ENCODE measurements at places on chromosomes 6 and 20.

DNA sequence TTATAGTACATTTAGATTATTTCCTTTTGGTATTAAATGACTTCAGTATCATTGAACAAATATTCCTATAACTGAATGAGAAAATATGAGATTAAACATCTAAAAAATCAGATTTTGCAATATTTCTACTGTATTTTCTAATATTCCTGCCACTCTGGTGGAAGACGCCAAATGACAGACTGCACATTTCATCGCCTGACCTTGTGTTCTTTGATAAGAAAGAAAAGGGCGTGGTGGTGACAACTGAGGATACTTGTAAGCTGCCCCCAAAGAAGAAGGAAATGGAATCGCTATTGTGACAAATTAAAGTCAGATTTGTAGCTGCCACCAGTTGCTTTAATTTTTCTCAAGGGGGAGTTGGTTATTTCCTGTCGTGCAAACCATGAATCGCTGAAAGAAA lies 131.3 kb downstream of the MTFR2 start:
- no peak overlapping the region for H3K4me3 ChIP-seq
- peaks cover 5% of the 10 kb centered on the region for H3K27me3 ChIP-seq
- no peaks in the 10 kb centered on the region for H3K36me3 ChIP-seq
- no peak overlapping the region for H3K27ac ChIP-seq
- no peaks in the 10 kb centered on the region for H3K4me1 ChIP-seq

GRCh38 chr20:6173481-6173880 lies 50.7 kb upstream of the FERMT1 start:
- no peak overlapping the region for H3K27ac ChIP-seq
- no peak for DNase-seq
- no peaks in the 10 kb centered on the region for H3K27me3 ChIP-seq
- no peaks in the 10 kb centered on the region for H3K4me1 ChIP-seq
- H3K4me3 ChIP-seq: no peak overlapping the region

GRCh38 chr6:42889815-42890214 lies 10.4 kb downstream of the RPL7L1 start:
- DNase-seq: no peak
- peaks cover 28% of the 10 kb centered on the region for H3K36me3 ChIP-seq
- H3K4me1 ChIP-seq: peaks cover 34% of the 10 kb centered on the region
- peak overlapping the region; percentile 98 for H3K27ac ChIP-seq
- H3K4me3 ChIP-seq: peak overlapping the region; percentile 91

- H3K36me3 ChIP-seq: no peaks in the 10 kb centered on the region
- no peaks in the 10 kb centered on the region for H3K27me3 ChIP-seq
- no peak overlapping the region for H3K27ac ChIP-seq
- H3K4me3 ChIP-seq: no peak overlapping the region
These were observed 78.2 kb downstream of the C6orf118 start for GRCh38 chr6:165231177-165231576.

DNA sequence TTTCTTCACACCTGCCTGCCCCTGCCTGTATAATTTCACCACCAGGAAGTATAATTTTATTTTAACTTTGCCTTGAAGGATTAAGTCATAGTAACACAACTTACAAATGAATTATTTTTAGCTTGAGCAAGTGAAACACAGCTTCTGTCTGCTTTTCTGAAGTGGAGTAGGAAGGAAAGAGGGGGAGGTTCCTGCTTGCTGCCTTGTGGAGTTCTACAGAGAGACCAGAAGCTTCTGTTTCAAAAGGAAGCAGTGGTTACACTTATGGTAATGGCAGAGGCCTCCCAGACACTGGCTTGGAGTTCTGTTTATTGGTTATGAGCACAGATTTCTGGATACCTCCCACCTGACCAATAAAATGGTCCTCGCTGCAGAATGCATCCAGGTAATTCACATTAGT lies 159.6 kb downstream of the TMEM200A start:
- peaks cover 6% of the 10 kb centered on the region for H3K36me3 ChIP-seq
- peaks cover 24% of the 10 kb centered on the region for H3K4me1 ChIP-seq
- peak overlapping the region; percentile 65 for H3K27ac ChIP-seq

DNA sequence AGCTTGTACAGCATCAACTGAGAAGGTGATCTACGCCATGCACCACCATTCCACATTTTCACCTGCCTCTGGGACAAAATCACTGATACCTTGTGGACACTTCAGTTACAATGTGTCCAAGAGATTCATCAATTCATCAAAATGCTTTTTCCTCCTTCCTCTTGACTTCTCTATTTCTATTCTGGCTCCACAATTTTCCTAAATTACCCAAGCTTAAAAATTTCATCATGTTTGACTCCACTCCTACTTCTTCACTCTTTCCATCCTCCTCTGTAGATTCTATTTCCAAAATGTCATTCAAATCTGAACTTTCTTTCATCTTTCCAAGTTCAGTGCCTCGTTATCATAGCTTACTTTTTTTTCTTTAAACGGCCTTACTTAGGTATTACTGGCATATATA lies 172.2 kb downstream of the BTBD9 start:
- no peak overlapping the region for H3K27ac ChIP-seq
- H3K36me3 ChIP-seq: peaks cover 13% of the 10 kb centered on the region
- no peak overlapping the region for H3K4me3 ChIP-seq
- H3K4me1 ChIP-seq: no peaks in the 10 kb centered on the region
- no peak for DNase-seq

DNA sequence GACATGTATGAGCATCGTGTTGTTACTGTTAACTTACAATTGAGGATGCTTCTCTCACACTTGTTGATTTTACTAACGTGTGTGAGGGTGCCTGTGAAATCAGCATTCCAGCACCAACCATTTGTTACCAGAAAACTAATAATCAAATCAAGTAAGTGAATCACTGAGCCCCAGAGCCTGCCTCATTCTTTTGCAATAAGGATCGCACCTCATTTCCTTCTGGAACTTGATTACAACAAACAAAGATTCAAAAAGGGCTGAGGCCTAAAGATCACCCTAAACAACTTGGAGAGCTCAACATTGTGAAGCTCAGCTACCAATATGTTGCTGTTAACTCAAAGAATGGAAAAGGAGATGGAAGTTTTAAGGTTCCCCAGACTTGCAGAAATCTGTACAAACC lies 274.7 kb downstream of the TFAP2A start:
- H3K27ac ChIP-seq: no peak overlapping the region
- H3K4me1 ChIP-seq: no peaks in the 10 kb centered on the region
- no peak for DNase-seq

DNA sequence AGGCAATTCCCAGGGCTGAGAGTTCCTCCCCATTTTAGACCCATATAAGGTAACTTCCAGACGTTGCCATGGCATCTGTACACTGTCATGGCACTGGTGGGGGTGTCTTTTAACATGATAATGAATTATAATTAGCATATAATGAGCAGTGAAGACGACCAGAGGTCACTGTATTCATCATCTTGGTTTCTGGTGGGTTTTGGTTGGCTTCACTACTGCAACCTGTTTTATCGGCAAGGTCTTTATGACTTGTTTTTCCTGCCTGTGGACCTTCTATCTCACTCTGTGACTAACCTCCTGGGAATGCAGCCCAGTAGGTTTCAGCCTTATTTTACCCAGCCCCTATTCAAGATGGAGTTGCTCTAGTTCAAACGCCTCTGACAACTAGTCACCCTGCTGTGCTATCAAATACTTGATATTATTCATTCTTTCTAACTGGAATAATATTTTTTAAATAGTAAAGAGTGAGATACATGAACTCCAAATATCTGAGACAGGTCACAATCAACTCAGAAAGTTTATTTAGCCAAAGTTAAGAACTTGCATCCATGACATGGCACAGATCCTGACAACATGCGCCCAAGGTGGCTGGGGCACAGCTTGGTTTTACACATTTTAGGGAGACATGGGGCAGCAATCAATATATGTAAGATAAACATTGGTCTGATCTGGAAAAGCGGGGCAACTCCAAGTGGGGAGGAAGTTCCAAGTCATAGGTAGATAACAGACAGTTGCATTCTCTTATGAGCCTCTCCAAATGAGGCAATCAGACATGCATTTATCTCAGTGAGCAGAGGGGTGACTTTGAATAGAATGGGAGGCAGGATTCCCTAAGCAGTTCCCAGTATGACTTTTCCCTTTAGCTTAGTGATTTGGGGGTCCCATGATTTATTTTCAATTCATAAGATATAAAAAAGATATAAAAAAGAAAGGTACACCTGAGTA lies 1.2 kb upstream of the UFL1 start:
- H3K27ac ChIP-seq: no peak overlapping the region
- peaks cover 19% of the 10 kb centered on the region for H3K4me1 ChIP-seq
- H3K4me3 ChIP-seq: peak overlapping the region; percentile 99

- H3K4me3 ChIP-seq: no peak overlapping the region
- peaks cover 8% of the 10 kb centered on the region for H3K27me3 ChIP-seq
- no peak overlapping the region for H3K27ac ChIP-seq
- H3K36me3 ChIP-seq: no peaks in the 10 kb centered on the region
- no peaks in the 10 kb centered on the region for H3K4me1 ChIP-seq
- DNase-seq: no peak
These were observed 106.5 kb downstream of the MAFB start for GRCh38 chr20:40582531-40582930.

DNA sequence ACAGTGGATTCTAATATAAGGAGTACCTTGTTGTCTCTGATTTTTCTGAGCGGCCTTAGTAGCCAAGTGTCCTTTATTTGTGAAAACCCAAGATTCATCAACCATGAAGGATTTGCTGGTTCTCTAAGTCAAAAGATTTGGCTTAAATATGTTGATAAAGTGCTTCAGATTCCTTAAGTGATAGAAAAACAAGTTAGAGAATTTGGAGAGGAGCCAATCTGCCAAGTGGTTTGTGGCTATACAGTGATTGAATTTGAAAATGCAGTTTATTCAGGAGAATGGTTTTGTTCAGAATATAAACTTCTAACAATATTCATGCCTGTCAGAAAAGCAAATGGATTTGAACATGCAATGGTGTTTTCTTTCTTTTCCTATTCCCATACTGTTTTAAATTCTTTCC lies 54.8 kb downstream of the CAP2 start:
- H3K27ac ChIP-seq: no peak overlapping the region
- no peaks in the 10 kb centered on the region for H3K4me1 ChIP-seq
- no peak overlapping the region for H3K4me3 ChIP-seq
- peaks cover 5% of the 10 kb centered on the region for H3K27me3 ChIP-seq

DNA sequence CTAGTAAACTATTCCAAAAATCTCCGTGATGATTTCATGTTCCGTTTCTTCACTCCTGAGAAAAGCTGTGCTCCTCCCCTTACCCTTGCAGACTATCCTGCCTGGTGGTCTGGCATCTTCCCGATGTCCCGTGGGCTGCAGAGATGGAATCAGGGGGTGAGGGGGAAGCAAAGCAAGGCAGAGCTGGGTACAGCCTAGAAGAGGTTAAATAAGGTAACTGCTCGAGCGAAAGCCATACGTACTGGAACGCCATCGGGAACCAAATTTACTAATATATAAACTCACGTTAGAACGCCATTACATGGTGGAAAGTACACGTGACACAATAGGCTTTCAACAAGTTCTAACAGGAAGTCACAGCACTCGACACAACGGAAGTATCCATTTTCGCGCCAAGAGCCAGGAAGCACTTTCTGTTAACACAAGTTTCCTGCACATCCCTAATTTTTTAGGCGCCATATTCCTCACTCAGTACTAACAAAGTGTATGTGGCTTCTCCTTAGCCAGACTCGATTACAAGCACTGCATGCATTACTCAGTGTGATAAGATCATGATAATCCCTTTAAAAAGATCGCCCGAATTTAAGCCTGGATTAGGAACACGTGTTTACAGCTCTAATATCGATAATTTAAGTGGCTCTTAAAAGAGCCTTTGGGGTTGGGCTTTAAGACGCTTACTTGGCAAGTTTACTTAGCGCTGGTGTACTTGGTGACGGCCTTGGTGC lies 101.6 kb upstream of the PRSS16 start:
- no peak overlapping the region for H3K4me3 ChIP-seq
- H3K27ac ChIP-seq: no peak overlapping the region
- H3K36me3 ChIP-seq: peaks cover 6% of the 10 kb centered on the region
- no peaks in the 10 kb centered on the region for H3K27me3 ChIP-seq

DNA sequence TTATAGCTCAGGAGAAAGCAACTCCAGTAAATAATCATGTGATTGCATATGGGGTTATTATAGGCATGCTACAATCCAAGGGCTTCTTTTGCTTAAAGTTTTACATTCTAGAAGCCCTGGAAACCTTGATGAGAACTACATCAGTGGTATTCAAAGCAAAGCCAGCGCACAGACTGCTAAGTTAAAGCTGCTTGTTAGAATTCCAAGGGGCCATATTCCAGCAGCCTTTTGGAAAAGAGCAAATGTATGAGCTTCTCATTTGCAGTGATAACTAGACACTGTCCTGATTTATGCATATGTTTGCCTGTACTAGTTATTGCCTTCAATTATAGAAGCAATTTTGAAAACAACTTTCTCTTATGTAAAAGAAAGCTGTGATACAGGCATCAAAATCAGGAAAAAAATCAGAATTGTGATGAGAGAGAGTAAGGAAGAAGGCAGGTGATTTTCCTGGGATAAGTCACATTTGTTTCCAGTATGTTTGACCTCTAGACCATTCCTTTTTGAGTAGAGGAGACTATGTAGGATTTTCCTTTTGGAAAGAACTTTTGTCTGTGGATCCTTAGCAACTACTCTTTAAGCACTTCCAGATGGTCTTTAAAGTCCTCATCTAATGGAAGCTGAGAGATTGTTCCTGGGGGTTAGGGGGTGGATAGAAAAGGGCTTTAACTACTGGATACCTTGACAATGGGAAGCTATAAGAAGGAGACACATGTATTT lies 159.2 kb downstream of the PLCB4 start:
- no peaks in the 10 kb centered on the region for H3K27me3 ChIP-seq
- H3K4me3 ChIP-seq: no peak overlapping the region
- H3K4me1 ChIP-seq: no peaks in the 10 kb centered on the region
- no peak for DNase-seq
- no peak overlapping the region for H3K27ac ChIP-seq

GRCh38 chr6:93392797-93393196 lies 26.6 kb downstream of the EPHA7 start:
- H3K4me1 ChIP-seq: no peaks in the 10 kb centered on the region
- H3K27ac ChIP-seq: no peak overlapping the region
- DNase-seq: no peak
- no peaks in the 10 kb centered on the region for H3K27me3 ChIP-seq

GRCh38 chr6:33878562-33878961 lies 74.8 kb upstream of the MLN start:
- no peaks in the 10 kb centered on the region for H3K27me3 ChIP-seq
- no peaks in the 10 kb centered on the region for H3K36me3 ChIP-seq
- no peak overlapping the region for H3K27ac ChIP-seq
- DNase-seq: no peak
- H3K4me3 ChIP-seq: no peak overlapping the region
- peaks cover 4% of the 10 kb centered on the region for H3K4me1 ChIP-seq

GRCh38 chr6:120055071-120055470 lies 705.5 kb upstream of the MAN1A1 start:
- no peak for DNase-seq
- H3K4me1 ChIP-seq: no peaks in the 10 kb centered on the region
- H3K27me3 ChIP-seq: no peaks in the 10 kb centered on the region
- H3K36me3 ChIP-seq: no peaks in the 10 kb centered on the region

Measured in activated naive CD8-positive, alpha-beta T cell treated with anti-CD3 and anti-CD28 coated beads for 36 hours (primary cell).